ENCODE measurements at places on chromosomes 1 and 21. TPM values are rescaled to one million over a fixed set of nuclear protein-coding genes. Genes with fewer than 3 reads are reported as not detected.

SLC9C2 gene
- polyA plus RNA-seq = 1.1 TPM

- DNase-seq = no peak
Observed at GRCh38 chr1:201740670-201741111, 88.3 kb upstream of the IPO9 start.

DNA sequence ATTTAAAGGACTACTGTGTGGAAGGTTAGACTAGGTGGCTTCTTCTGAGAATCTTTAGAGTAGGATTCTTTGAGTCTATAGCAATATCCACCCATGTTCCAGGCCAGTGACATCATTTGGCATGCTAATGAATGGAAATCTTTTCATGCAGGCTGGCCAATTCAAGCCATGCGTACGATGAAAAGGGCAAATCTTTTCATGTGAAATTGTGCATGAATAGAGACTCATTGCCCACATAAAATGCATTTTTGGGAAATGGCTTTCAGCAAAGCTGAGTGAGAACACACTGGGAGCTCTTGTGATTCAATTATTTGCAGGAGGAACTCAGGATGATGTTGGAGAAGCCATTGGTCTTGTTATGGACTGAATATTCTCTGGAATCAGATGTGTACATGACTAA lies 324.9 kb upstream of the DAB1 start:
- DNase-seq = no peak

- no peak for DNase-seq
Observed at GRCh38 chr1:13826009-13826408, 126.0 kb downstream of the PRDM2 start.

- DNase-seq = no peak
Observed at GRCh38 chr21:37075214-37075770, 2.2 kb downstream of the TTC3 start.

DNA sequence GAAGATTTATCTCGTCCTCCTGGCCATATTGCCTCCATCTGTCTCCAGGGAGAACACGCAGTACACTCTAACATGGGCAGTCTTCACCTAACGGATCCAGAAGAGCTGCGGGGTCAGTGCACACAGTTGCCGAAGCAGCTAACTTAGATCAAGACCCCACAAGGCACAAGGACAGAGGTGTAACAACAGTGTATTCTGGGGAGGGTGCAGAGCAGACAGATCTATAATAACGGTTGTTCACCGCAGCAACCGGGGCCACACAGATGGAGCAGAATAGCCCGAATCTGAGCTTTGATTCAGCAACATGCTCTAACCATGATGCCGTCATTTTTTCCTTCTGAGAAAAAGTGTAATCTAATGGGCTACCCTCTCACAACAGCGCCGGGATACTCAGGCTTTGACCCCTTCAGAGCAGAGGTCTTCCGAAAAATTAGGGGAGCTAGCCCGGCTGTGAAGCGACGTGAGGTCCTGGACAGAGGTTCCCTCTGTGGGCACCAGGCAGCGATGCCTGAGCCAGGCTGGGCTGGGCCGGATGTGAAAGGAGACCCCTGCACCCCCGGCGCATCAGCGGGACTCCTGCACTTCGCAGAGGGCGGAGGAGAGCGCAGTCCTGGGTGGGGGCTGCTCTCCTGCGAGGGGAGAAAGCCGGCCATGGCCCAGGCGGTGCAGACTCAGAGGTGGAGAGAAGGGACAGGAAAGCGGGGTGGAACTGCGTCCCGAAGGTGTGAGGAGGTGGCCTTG lies 57.5 kb downstream of the BCL9 start:
- peak; percentile 76 for DNase-seq

- DNase-seq = no peak
Observed at GRCh38 chr1:54352755-54353154, 53.4 kb downstream of the SSBP3 start.

DNA sequence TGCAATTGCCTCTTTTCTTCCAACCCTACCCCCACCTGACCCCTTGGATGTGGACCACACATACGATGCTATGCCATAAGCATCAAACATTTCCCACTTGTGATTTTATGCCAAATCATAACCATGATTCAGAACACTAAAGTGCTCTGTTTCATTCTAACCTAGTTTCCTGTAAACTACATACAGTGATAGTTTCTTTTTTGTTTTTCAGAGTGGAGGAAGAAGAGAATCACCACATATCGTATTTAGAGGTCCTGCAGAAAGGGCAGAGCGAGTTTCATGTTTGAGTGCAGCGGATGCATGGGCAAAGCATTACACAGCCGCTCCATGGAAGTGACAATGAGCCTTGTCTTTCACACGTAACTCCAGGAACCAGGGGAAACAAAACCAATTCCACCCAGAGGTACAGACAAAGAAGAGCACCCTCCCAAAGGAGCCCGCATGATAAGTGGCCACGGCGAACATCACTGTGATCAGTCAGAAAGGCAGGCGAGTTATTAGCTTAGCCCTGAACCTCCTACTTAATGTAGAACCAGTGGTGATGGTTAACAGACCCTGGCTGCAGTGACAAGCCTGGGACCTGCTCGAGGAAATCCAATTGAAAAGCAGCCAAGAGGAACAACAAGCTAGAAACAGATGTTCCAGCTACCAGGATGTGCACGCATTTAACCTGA lies 64.0 kb upstream of the ZNF281 start:
- DNase-seq = no peak

IGFN1 gene
- polyA plus RNA-seq = 0.37 TPM

GRCh38 chr1:230333590-230334446 lies 92.3 kb downstream of the PGBD5 start:
- no peak for DNase-seq

GRCh38 chr1:41813226-41813625 lies 105.5 kb downstream of the HIVEP3 start:
- no peak for DNase-seq

DNA sequence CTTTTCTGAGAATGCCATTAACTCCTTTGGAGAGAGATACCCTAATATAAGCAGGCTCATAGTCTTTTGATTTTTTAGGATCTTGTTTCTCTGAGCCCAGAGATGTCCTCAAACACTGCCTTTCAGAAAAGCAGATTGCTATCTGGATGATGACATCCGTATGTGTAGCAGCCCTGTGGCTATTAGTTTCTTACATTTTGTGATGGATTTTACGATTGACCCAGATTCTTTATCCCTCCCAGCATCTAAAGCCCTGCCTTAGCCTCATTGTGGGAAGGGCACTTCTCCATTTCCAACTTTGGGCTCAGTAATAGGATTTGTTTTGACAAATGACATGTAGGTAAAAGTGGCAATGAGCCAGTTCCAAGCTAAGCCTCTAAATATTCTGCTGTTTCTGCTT lies 300.3 kb downstream of the TTLL7 start:
- no peak for DNase-seq
